Suprapubic skin (tissue), 4 donors: ENCODE measurements at places on chromosomes 13 and 19.

DNA sequence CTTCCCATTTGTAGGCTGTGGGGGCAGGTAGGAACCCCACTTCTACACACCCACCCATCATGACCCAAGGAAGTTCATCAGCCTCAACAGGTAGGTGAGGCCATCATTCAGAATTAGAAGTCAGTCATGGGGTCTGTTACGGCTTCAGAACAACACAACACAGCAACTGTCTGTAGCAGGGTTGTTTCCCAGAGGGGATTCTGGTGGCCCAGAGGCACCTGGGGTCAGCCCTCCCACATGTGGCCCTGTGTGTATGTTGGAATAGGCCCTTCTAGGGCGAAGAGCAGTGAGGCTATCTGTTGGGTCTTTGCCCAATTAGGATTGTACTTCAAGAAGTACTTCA is 3.4 kb downstream of the IGFLR1 start:
- DNase-seq = no peak

- DNase-seq = no peak
Measured at GRCh38 chr13:46229251-46229650, 17.5 kb downstream of the LRRC63 start.

DNA sequence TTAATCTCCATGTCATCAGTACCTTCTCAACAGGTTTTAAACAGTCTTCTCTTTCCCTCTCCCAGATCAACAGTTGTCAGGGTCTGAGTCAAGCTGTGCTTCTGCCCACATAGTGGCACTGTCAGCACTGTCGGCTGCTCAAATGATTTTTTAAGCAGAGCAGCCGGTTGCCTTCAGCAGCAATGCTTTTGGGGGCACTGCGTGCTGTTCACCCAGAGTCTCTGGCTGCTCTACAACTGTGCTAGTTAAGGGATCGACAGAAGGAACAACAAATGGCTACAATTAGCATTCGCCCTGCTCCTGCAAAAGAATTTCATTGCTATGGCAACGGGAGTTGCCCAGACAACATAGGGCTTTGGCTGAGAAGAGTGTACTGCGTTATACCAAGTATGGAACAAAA is 412.9 kb downstream of the DIAPH3 start:
- DNase-seq = no peak

DNA sequence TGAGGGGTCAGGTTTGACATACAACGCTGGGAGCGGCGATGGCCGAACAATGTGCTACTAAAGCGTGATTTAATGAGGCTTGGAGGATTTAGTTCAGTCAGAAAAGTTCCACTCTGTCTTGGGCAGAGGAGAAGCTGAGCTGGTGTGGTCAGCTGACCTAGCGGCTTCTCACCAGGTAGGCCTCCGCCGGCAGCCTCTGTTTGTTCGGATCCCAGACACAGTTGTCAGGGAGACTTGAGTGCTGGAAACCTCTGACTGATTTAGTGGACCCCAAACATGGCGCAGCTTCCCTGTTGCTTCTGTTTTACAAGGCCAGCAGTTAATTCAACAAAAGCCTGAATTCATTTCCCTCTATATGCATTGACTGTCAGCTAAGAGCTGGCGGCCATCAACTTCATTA is 36.5 kb upstream of the OLFM4 start:
- no peak for DNase-seq

GRCh38 chr13:98366959-98367358 is 189.9 kb upstream of the RNF113B start:
- no peak for DNase-seq

GRCh38 chr19:7507884-7508283 is 8.0 kb upstream of the ZNF358 start:
- no peak for DNase-seq

DNA sequence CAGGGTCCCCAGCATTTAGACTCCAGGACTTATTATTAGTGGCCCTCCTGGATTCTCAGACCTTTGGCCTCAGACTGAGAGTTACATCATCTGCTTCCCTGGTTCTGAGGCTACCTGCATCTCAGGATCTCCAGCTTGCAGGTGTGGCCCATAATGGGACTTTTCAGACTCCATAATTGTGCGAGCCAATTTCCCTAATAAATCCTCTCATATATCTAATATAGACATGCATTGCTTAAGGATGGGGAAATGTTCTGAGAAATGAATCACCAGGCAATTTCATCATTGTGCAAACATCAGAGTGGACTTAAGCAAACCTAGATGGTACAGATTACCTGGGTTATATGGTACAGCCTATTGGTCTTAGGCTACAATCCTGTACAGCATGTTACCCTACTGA is 116.5 kb upstream of the FBXL3 start:
- no peak for DNase-seq

DNA sequence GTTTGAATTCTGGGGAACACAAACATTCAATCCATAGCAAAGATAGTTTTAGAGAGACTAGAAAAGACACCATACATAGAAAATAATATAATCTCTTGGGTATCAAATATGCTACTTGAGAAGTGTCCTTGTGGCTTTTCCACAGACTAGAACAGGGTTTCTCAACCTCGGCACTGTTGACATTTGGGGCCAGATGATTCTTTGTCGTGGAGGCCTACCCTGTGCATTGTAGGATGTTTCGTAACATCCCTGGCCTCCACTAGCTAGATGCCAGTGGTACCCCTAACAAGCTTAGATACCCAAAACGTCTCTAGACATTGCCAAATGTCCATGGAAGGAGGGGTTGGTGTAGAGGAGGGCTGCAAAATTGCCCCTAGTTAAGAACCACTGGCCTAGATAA is 2.2 kb upstream of the ESD start:
- no peak for DNase-seq

- DNase-seq = no peak
Measured at GRCh38 chr19:19817357-19817756, 4.2 kb downstream of the ZNF506 start.

DNA sequence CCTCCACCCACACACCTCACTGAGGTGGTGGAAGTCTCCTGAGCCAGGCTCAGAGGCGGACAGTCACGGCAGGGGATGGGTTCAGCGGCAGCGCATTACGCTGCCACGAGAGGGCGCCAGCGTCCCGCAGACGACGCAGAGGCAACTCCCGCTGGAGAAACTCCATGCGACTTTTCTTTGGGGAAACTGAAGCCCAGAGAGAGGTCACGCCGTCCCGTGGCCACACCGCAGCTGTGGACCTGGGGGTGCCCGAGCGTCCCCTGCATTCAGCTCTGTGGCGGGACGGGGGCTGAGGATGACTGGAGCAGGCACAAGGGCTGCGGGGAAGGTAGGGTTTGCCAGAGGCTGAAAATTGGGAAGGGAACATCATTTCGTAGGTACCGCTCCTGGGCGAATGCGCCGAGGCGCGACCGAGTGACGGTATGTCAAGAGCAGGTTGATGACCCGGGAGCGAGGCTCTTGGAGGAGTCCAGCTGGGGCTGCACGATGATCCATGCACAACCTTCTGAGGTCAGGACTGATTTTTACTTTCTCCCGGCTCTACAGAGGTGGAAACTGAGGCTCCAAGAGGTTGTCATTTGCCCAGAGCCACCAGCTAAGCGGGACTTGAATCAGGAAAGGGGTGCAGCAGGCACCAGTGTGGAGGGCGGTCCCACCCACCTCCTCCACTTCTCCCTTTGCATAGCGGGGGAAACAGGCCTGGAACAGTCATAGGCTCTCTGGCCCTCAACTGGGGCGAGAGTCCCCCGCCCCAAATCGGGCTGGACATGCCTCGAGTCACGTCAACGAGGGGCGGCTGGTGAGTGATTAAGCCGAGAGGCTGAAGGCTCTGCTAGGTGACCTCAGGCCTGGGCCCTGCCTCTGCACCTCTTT is 690 bp upstream of the ARRDC2 start:
- DNase-seq = no peak

GRCh38 chr19:17872251-17873001 is 681 bp downstream of the SLC5A5 start:
- DNase-seq = no peak
